ENCODE measurements at places on chromosomes 6 and 20.

DNA sequence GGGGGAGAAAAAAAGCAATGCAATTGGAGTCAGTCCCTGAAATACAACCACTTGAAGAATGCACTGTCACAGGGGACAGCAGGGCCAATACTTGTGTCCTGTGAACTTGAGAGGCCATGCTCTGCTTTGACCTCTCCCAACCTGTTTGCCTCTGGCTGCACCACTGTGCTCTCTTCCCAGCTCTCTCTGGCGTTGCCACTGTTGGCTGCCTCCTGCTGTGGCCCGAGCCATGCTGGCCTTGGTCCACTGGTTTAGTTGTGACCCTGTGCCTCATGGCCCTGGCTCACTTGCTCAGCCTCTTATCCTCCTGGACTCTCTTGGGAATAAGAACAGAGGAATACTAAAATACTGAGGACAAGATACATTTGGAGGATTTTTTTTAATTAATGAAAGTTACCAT, 14.5 kb upstream of the FBXO30 start:
- DNase-seq, result no peak

- DNase-seq, result no peak
These were observed 2.3 kb upstream of the TREM1 start for GRCh38 chr6:41288754-41289129.

DNA sequence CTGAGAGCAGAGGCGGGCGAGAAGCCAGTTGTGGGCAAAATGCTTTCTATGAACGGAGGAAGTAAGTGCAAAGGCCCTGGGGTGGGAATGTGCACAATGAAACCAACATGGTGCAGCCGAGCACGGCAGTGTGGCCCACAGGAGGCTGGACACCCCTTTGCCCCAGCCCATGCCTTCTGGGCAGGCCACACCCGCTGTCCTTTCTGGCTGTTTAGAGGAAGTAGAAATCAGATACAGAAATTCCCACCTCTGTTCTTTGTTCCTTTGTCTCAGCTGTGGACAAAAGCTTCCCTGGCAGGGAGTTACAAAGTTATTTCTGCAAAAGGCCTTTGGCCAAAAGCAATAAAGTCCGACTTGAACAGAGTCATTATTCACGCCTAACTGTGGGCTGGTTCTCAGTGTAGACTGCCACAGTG, 11.9 kb downstream of the SULF2 start:
- DNase-seq, result no peak

DNA sequence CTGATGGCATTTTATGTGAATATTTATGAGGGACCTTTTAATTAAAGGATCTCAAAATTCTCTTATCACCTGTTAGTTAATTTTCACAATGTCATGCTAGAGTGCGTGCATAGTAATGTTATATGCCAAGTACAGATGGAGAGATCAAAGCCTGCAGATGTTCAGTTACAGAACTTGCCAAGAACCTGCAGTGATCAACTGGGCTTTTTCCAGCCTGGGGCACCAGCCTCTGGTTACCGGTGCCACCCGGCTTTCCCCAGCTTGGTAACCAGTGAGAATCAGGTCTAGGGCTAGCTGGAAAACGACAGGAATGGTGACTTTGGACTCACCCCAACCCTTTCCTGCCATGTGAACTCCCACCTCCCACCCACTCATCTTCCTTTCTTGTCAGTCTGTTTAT, 91.8 kb downstream of the CAP2 start:
- peak; percentile 52 for DNase-seq

GRCh38 chr6:158713469-158713868, 63.6 kb downstream of the SYTL3 start:
- no peak for DNase-seq

DNA sequence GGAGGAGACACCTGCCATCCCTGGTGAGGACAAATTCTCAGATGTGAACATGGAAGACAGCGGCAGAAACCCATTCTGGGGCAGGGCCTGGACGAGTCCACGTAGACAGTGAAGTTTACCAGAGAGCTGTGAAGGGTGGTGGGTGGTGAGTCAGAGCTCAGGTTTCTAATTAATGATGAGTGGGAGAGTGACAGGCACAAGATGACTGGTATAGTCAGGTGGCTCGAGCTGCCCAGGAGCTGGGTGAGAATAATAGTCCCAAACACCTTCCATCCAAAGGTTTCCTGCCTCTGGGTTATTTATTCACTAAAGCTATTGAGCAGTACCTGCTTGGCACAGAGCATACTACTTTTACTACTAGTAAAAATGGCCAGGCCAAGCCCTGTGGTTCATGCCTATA, 6.0 kb downstream of the TLDC2 start:
- no peak for DNase-seq

DNA sequence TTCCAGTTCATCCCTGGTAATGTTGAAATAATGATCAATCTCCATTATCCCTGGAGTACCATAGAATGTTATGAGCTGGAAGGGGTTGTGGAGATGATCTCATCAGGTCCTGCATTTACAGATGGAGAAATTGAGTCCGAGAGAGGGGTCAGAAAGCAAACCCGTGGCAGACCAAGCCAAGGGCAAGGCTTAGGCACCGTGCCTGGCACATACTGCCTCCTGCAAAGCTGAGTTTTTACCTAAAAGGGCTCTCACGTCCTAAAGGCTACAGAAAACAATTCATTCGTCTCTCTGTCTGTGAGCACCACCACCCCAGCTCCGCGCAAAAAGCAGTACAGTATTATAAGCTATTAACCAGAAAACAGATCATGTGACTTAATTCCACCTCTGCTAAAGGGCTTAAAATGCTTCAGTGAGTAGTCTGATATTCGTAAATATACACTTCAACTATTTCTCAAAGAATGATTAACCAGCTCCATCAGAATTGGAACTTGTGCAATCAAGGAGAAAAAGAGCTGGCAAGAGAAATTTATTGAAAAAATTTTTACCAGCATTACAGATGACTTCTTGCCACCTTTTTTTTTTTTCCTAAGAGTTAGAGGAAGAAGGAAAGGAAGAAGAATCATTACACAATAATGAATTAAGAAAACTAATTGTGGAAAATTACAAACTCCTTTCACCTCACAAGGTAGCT, 3.4 kb upstream of the PARD6B start:
- DNase-seq, result peak; percentile 81

DNA sequence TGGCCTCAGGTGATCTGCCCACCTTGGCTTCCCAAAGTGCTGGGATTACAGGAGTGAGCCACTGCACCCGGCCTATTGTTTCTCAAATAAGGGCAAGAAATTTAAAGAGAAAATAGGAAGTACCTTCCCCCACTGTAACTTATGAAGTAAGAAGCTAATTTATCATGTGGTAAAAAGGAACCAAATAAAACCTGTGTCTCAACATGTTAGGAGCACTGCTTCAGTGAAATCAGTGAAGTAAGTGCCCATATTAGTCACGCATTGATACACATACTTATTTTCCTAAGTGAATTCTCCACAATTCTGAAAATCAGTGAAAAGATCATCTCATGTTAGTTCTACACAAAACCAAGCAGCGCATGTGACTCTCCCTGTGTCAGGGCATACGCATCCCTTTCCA, 14.2 kb upstream of the LPA start:
- no peak for DNase-seq

- no peak for DNase-seq
These were observed 42.2 kb downstream of the SUN5 start for GRCh38 chr20:32962053-32962452.

DNA sequence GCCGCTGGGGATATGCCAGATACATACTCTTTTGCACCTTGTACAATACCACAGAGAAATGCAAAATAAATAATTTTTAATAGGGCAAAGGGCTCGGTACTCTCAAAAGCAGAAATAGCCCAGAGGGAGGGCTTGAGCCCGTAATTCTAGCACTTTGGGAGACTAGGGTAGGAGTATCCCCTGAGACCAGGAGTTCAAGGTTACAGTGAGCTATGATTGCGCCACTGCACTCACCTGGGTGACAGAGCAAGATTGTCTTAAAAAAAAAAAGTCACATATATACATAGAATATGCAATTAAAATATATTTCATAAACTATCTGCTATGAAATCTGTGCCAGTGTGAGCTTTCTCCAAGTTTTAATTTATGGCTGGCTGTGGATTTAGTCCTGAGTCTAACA, 818 bp upstream of the TRMT11 start:
- DNase-seq, result no peak

- no peak for DNase-seq
These were observed 16.5 kb upstream of the NXT1 start for GRCh38 chr20:23334111-23334510.

DNA sequence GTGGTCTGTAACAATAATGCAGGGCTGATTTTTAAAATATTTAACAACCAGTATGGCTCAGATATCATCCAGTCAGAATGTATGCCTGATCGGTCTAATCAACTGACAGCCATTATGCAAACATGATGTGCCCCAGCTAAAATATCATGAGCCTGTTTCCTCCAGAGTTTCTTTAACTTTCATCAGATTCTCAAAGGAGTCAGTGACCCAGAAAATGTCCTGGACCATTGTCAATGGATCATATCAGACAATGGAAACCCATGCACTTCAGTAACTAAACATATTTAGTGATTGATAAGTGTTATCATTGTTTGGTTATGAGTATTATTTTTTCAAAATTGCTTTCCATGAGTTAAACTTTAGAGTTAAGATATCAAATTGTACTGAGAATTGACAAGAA, 173.5 kb downstream of the LMBRD1 start:
- DNase-seq, result no peak

DNA sequence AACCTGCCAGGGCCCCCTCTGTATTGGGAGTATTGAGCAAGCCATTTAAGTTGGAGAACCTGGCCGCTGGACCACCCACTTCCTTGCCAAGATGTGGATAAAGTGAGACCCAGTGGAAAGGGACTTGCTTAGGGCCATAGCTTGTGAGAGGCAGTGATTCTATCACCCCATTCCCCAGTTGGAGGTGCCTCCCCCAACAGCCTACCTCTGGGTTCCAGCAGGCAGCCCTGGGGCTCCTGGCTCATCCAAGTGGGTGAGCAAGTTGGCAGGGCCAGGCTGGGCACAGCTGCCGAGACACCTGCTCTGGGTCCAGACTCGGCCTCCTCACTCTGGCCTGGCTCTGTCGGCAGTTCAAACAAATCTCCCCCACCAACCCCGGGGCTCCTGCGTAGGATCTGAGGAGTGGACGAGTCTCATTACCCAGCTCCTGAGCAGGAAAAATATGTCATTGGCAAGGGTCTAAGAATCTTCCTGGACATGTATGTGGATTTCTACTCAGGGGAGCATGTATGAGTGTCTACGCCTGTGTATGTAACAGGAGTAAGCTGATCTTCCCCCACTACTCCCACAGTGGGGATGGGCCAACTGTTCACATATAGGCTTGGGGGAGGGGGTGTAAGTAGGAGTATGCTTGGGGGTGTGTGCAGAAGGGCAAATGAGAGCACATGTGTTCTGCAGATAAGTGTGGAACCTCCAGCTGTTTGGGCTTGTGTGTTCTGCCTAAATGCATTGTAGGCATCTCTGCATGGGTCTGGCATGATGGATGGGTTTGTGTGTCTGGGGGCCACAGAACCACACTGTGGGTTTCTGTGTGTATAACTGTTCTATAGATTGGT, 1.9 kb downstream of the ID1 start:
- DNase-seq, result no peak

DNA sequence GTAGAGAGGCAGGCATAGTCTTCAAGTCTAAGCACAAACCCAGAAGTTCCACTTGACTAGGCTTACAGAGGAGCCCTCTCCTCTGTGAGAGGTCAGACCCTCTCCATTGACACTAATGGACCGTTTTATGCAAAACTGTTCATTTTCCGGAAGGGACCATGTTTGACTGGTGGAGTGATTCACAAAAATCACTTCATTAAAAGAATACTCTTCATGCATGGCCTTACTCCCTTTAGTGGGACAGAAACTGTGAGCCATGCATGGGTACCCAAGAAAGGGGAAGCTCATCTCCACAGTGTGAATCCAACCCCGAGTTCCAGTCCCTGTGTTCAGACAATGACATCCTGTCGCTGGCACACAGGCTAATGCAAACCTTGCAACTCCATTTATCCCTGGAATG, 63.2 kb downstream of the OLIG3 start:
- no peak for DNase-seq

DNA sequence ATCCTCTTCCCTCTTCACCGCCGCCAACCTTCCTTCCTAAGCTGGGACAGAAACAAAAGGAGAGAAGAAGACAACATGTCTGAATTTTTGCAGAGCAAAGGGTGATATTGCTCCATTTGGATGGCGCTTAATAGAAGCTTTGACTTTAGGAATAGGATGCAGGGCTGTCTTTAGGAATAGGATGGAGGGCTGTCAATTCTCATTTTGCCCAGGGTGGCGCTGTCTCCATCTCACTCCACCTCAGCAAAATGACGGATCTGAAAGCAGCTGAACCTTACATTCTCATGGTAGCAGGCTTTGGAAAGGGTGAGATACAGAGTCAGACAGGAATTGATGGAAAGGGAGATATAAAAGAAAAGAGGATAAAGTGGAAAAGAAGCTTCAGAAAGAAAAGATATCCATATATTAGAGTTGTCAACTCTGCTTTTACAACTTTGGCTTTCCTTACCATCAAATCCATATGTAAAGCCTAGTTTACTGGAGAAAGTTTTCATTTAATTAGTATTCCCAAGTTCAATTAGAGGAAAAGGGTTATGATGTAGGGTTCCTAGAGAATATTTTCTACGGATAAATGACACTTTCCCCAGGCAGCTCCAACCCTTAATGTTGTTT, 2.4 kb downstream of the MTCL3 start:
- DNase-seq, result no peak

DNA sequence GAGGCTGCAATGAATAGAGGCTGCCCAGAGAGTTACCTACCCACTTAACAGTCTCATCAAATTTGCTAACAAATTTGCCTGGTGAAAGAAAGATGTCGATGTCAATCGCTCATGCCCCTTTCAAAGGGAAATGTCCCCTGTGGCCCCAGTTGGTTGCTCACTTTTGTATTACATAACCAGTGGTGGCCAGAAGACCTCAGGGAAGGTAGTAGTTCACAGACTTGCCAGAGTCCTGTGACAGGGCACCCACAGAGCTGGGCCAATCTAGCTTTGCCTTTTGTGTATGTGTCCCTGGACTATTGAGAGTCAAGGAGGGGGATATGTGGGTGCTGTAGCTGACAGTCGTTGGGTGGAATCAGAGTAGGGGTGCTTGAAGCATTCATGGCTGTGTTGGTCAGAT, 70.7 kb upstream of the CCN6 start:
- no peak for DNase-seq

GRCh38 chr6:10441655-10442009, 26.8 kb upstream of the TFAP2A start:
- DNase-seq, result peak; percentile 29

- no peak for DNase-seq
These were observed 1211.1 kb upstream of the GJE1 start for GRCh38 chr6:140921366-140922226.
